Stimulated activated CD4-positive, alpha-beta T cell treated with anti-CD3 and anti-CD28 coated beads, Interleukin-12 subunit alpha, Interleukin-12 subunit beta, amount 100 ng/mL, for 48 hours (primary cell): ENCODE measurements at places on chromosomes 6 and 20.

- no peak for DNase-seq
Measured at GRCh38 chr20:14599613-14600012, 262.2 kb upstream of the FLRT3 start.

DNA sequence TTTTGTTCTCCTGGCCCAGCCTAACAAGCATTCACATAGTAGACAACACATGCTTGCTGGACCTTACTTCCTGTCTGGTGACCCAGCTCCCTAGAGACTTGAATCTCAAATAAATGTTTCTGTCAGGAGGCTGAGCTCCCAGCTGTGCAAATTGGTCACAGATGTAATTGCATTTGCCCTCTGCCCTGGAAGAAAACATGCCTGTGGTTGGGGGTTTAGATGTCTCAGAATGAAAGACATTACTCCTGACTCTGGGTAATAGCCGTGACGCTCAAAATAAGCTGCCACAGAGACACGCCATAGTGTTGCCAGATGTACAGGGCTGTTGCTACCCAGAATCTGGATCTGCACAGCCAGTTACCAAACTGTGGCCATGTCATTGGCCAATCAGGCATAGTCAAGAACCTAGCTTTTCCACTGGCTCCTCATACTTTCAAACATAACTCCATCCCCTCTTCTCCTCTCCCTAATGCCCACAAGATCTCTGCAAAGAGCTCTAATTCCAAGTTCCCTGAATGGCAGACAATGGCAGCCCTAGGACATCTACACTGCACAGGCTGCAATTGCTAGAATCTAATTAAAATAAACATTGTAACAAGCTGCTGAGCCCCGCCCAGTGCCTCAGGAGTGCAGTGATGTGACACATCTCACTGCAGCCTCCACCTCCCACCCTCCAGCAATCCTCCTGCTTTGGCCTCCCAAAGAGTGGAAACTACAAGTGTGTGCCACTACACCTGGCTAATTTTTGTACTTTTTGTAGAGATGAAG, 32.8 kb upstream of the GMPR start:
- DNase-seq, result no peak

- no peak for DNase-seq
Measured at GRCh38 chr6:135181333-135182070, 394 bp downstream of the MYB start.

DNA sequence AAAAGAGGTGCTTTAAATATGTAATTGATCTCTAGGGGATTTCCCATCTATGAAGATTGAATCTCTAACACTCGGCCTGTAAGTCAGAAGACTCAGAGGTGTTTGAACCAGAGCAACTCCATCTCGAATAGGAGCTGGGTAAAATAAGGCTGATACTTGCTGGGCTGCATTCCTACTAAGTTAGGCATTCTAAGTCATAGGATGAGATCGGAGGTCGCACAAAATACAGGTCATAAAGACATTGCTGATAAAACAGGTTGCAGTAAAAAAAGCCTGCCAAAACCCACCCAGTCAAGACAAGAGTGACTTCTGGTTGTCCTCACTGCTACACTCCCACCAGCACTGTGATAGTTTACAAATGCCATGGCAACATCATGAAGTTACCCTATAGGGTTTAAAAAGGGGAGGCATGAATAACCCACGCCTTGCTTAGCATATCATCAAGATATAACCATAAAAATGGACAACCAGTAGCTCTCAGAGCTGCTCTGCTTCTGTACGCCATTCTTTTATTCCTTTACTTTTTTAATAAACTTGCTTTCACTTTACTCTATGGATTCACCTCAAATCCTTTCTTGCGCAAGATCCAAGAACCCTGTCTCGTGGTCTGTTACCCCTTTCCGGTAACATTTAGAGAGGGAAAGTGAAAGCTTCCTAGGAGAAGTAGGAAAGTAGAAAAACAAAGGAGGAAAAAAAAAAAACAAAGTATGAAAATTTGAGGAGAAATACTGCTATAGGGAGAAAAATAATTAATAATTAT, 129.7 kb upstream of the PHACTR1 start:
- DNase-seq, result no peak

DNA sequence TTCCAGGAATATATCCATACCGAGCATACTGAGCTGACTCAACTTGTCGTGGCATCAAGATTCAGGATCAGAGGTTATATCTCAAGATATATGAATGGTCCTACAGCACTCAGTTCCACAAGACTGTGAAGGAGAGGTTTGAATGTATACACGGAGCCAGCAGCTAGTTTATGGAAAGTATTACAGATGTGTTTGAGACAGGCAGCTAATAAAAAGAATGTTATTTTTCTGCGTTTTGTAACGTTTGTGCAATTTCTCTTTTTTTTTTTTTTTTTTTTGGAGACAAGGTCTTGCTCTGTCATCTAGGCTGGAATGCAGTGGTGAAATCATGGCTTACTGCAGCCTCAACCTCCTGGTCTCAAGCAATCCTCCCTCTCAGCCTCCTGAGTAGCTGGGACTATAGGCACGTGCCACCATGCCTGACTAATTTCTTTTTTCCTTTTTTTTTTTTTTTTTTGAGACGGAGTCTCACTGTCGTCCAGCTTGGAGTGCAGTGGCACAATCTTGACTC, 3.4 kb upstream of the FAM110A start:
- no peak for DNase-seq

GRCh38 chr6:33112148-33112547, 36.4 kb downstream of the HLA-DPB1 start:
- DNase-seq, result no peak

DNA sequence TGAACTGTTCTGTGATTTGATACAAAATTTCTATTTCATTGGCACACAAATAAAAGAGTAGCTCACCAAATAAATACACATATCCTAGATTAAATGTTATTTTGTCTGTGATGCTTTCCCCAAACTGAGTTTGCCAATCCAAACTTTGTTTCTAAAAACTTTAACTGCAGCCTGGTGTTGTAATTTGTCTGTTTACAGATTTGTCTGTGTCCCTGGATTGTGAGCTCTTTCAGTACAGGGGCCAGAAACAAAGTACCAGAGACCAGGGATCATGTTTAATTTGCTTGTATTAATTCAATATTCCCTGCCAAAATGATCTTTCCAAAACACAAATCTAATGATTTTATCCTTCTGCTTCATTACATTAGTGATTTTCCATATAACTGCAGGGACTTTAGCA, 1044.6 kb upstream of the GJE1 start:
- DNase-seq, result no peak

DNA sequence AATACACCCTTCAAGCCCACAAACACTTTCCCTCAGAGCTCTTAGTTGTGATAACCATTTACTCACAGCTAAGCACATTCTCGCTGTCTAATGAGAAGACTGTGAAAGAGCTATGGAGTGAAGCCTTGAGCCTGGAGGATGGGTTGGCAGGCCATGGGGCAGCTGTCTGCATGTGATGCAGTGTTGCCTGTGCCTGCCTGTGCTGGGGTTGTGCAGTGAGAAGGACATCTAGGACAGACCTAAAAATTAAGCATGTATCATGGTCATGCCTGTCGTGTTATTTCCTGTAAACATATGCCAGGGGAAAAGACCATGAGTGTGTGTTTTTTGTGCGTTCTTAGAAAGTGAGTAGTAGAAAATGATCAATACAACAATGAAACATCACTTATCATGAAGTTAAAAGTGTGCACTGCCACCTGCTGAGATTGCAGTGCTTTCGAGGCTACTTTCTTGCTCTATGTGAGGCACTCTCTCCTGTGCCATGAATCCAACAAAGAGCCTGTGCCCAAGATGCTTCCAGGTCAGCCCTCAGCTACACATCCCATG, 8.1 kb upstream of the ZC3H12D start:
- DNase-seq, result no peak

DNA sequence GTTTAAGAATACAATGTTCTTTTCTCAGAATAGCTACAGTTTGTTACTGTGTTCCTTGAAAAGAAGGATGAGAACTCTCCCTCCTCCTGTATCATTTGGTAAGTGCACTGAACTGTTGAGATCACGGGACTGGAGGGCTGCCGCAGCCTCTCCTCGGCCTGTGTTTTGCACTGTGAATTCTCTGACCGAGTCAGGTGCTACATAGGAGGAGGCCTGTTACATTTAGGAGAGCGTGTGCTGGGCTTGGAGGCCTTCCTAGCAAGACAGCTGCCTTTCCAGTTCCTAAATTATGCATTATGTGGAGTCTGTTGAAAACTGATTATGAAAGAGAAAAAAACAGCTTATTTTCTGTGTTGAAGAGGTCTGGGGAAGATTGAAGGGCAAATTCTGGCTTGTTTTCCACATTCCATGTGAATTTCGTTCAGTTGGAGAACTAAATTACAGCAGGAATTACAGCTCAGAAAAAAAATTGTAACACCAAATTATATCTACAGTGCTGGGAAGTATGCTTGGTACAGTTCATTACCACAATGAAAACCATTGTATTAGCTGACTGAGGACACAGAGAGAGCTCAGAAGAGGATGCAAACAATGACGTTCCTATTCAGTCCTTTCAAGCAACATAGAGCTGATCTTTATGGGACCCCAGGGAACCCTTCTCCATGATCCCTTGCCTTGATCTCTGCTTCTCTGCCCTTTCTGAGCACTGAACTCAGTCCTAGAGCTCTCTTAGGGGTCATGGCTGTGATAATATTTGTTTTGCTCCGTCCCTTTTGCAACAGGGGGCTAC, 2.8 kb downstream of the TMC2 start:
- no peak for DNase-seq

DNA sequence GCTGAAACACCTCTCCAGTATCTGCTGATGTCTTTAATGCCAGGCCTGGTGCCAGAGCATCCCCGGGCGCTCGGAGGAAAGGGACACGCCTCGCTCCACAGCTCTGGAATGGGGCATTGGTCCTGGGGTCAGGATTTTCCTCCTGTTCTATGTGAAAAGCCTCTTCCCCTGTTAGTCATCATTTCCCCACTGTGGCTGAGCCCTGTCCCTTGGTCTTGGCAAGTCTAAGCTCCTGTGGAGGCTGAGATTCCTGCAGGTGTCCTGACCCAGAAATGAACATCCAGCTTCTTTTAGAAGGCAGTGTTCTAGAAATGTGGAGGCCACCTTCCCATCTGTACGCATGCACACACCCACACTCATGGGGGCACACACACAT, 19.4 kb downstream of the SYNDIG1 start:
- no peak for DNase-seq

GRCh38 chr6:147614501-147614900, 106.0 kb downstream of the SAMD5 start:
- DNase-seq, result no peak

GRCh38 chr20:44549123-44549522, 27.3 kb upstream of the SERINC3 start:
- no peak for DNase-seq

DNA sequence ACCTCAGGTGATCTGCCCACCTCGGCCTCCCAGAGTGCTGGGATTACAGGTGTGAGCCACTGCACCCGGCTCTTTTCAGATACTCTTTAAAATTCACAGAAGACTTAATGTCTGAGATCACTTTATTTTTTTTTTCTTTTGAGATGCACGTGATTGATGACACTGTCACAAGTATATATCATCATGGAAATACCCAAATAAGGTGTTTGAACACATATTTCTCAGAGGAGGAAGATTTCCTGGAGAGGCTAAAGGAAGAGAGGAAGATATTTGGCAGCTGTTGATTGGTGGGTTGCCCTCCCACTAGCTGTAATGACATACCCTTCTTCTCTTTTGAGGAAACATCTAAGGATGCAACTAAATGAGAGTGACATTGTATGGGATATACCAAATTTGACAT, 225.9 kb upstream of the CITED2 start:
- no peak for DNase-seq

- no peak for DNase-seq
Measured at GRCh38 chr6:39357998-39358686, 35.6 kb upstream of the KCNK16 start.

- no peak for DNase-seq
Measured at GRCh38 chr6:70130865-70131264, 172.0 kb downstream of the COL9A1 start.

DNA sequence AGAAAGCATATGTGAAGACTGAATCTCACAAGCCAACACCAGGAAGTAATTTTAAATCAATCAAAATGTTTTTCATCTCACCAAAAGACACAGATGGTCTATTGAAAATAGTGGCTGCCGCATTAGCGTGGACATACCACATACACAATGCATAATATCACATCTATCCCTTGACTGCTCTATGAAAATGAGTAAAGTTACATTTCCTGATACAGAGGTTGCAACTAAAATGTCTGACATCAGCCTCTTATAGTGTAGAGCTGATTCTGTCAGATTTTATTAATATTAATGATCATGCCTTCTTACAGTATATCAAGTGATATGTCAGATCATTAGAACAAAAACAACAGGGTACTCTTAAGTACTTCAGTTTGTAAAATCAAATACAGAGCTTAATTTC, 339.8 kb upstream of the EPHA7 start:
- no peak for DNase-seq

GRCh38 chr6:112153926-112154607, 66.7 kb downstream of the FAM229B start:
- no peak for DNase-seq

DNA sequence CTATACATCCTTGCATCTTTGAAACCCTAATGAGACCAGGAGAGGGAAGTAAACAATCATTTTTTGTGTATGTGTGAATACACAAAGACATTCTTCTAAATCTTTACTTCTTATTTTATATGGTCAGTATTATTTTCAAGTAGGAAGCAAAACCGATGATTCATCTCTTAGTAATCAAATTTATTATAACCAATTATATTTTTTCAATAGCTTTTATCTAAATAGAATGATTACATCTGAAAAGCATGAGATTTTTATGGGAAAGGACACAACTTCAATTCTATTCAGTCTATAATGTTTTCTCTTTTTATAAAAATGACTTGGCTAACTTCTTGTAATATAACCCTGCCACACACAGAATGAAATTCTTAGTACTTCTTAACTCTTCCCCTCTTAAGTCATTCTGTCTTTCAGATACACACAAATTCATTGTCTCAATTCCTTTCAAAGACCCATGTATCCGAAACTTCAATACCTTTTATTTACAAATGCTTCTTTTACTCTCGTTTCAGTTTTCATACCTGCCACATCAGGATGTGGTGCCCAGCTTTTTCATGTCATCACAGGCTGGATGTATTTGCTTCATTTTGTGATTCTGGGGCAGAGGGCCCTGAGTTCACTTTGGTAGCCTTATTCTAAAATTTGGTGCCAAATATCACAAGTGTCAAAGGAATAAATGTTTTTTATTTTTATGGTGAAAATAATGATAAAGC, 227.0 kb downstream of the PHF3 start:
- no peak for DNase-seq

DNA sequence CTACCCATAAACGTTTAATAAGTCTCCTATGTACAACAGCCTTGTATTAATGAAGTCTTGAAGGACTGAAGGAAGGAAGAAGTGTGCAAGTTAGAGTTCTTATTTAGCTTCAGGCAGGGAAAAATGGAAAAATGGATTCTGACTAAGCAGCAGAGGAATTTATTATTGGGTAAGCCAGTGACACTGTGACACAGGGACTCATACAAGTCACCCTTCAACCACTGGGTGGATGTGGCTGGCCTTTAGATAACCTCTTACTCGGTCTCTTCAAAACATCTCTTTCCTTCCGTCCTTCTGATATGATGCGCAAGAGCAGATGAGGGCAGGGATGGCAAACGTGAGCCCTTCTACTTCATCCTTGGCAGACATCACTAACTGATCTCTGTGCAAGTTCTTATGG, 145.6 kb downstream of the DHX35 start:
- no peak for DNase-seq

- no peak for DNase-seq
Measured at GRCh38 chr20:2038161-2038560, 44.3 kb upstream of the PDYN start.

- no peak for DNase-seq
Measured at GRCh38 chr6:112909781-112910180, 562.7 kb downstream of the RFPL4B start.

GRCh38 chr6:150857062-150857944, 8.2 kb upstream of the MTHFD1L start:
- no peak for DNase-seq

- no peak for DNase-seq
Measured at GRCh38 chr6:170378502-170378901, 71.9 kb downstream of the FAM120B start.
